ENCODE measurements at places on chromosomes 2 and 18.

DNA sequence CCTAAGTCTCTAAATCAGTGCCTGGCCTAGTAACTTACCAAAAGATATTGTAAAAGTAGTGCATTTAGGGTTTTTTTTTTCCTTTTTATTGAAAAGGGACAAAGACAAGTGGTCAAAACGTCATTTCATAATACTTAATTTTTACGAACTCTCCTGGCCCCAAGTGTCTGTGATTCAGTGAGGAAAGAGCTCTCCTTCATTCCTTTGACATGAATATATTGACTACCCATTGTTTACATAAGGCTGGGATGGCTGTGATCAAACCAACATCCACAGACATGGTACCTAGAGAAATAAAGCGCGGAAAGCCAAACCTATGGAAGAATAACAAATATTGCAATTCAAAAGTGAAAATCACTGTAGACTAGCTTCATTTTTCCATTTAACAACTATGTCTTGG is 198.4 kb downstream of the BABAM2 start:
- no peak for DNase-seq

- no peak for DNase-seq
Observed at GRCh38 chr18:27240383-27240782, 55.3 kb upstream of the CHST9 start.

DNA sequence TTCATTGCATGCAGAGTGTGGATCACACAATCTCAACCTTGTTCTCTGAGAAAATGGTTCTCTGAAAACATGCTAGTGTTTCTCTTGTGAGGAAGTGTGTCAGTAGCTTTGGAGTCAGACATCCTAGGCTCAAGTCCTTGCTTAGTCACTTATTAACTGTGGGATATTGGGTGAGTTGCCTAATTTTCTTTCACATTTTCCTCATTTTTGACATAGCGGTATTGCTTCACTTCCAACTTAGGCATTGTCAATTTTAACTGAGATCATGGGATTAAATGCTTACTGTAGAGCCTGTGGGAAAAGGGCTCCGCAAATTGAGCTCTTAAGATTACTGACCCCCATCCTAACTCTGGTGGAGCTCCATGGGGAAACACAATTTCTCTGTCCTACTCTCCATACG is 622.2 kb downstream of the CNTNAP5 start:
- DNase-seq, result no peak

DNA sequence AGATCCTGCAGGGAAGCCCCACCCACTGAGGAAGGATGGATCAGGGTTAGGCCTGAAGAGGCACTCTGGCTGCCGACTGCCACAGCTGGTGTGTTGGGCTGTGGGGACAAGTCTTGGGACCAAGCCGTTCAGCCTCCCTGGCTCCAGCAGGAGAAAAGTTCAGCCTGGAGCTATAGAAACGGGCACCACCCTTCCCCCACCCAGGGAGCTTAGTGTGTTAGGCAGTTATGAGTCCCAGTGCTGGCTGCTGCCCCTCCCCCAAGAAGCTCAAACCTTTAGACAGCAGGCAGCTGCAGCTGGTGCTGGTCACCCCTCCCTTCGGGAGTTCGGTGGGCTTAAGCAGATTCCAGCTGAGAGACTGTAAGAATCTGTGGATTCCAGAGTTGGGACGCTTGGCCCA is 447.1 kb upstream of the HS6ST1 start:
- no peak for DNase-seq

- DNase-seq, result no peak
Observed at GRCh38 chr2:206023183-206023582, 62.8 kb downstream of the INO80D start.

DNA sequence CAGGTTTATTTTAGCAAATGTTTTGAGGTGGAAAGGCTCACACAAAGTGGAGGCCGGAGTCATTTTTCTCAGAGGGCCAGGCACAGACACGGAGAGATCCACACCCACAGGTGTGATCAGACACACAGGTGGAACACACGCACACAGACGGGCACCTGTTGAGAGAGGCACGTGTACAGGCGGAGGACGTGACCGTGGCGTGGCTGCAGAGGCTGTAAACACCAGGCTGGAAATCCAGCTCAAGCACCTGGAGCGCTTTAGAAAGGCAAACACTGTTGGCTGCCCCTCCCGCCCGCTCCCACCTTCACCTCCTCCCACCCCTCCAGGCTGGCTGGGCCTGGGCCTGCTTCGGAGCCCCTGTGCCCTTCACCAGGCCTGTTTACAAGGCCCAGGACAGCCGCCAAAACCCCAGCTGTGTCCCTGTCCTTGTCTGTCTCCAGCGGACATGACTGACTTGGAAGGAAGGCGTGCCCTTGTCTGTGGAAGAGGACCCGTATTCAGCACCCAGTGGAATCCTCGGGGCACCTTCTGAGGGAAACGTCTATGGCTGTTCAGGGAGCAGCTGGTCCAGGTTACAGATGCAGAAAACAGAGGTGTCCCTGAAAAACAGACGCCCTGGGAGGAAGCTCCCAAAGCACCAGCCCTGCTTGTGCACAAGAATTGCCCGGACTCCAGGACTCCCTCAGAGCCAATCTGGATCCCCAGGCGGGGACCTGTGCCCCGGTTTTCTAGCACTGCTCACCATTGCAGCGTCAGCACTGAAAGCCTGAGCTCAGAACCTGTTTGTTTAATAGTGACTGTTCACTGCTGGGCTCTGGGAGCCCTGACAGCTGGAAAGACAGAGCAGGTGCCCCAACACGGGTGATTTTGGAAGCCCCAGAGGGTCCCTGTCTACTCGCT is 134.3 kb upstream of the HAAO start:
- no peak for DNase-seq

DNA sequence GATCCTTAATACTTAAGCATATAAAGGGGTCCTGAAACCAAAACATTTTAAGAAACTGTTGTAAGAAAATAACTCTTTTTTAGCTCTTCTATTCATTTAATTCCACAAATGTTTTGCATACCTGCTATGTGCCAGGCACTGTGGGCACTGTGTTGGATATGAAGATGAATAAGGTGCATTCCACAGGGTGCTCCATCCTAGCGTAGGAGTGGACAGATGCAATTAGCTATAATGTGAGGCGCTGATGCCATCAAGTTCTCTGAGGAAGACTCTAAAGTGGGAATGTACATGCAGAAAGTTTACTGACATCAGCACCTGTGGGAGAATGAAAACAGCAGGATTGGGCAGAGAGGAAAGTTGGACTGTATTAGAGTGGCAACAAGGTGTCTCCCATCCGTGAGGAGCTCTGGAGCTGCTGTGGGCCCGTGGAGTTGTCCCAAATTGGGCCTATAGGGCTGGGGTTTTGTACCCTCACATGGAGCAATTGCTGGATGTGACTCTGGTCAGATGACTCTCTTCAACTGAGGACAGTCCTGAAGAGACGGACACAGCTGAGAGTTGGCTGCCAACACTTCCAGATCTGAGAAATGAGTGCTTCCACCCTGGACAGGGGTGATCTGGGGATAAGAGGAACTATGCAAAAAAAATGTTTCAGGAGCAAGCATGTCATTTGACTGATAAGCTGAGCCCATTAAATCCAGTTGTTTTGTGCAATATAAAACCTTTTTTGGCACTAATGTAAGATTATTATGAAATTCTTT is 22.3 kb downstream of the CD8A start:
- DNase-seq, result no peak

DNA sequence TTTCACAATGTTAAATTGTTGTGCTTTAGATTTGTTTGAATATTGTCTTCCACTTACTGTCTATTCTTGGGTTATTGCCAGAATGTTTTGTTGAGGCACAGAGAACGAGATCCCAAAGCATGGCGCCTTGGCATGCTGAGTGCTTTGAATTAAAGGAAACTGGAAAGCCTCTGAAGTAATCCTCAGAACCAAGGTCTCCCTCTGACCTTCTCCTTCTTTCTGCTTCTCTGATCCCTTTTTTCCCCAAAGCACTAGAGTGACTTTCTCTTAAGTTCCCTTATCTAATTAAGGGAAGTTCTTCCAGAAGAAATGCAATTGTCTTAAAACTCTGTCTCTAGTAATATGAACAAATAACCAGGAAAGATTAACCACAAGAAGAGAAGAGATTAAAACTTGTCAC is 214.7 kb downstream of the SPP2 start:
- DNase-seq, result no peak

GRCh38 chr2:110858993-110859701 is 126.8 kb downstream of the ACOXL start:
- DNase-seq, result no peak

GRCh38 chr2:8841932-8842331 is 4.5 kb upstream of the KIDINS220 start:
- no peak for DNase-seq

- DNase-seq, result no peak
Observed at GRCh38 chr18:50105027-50105426, 89.9 kb downstream of the MYO5B start.

- no peak for DNase-seq
Observed at GRCh38 chr2:25009954-25010353, 31.9 kb upstream of the EFR3B start.

DNA sequence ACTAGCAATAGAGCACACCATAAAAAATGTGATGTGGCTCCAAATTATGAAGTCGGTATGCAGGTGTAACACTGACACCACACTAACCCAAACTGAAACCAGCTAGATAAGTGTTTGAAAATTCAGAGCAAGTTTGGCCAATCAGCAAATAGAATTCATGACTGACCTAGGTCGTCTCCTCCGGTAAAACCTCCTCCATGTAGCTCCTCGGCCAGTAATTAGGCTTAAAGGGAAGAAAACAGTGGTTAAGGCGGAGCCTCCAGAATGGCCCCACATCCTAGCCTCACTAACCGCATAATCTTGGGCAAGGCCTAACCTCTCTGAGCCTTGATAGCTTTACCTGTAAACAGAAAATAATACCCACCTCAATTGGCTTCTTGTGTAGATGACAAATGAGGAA is 30.1 kb downstream of the C1D start:
- no peak for DNase-seq

- DNase-seq, result peak; percentile 11
Observed at GRCh38 chr2:119389615-119390306, 23.0 kb downstream of the DBI start.

- no peak for DNase-seq
Observed at GRCh38 chr2:166057370-166058164, 70.3 kb downstream of the SCN1A start.

DNA sequence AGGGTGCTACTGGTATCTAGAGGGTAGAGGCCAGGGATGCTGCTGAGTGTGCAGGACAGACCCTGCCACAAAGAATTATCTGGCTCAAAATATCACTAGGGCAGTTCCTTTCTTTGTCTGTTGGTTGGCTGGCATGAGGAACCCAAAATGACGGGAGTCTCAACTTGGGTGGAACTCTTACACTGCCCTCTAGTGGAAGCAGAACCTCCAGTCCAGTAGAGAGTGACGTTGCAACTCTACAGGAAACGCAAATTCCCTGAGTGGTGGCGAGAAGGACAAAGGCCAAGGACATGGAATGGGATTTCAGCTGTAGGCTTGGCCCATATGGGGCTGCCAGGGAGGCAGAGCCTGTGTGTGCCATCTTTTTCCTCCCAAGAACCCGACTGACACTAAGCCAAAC is 47.1 kb downstream of the COPS8 start:
- DNase-seq, result peak; percentile 34

GRCh38 chr2:6011921-6012320 is 319.7 kb downstream of the SOX11 start:
- DNase-seq, result no peak

- no peak for DNase-seq
Observed at GRCh38 chr18:55849391-55849790, 261.4 kb upstream of the TCF4 start.

DNA sequence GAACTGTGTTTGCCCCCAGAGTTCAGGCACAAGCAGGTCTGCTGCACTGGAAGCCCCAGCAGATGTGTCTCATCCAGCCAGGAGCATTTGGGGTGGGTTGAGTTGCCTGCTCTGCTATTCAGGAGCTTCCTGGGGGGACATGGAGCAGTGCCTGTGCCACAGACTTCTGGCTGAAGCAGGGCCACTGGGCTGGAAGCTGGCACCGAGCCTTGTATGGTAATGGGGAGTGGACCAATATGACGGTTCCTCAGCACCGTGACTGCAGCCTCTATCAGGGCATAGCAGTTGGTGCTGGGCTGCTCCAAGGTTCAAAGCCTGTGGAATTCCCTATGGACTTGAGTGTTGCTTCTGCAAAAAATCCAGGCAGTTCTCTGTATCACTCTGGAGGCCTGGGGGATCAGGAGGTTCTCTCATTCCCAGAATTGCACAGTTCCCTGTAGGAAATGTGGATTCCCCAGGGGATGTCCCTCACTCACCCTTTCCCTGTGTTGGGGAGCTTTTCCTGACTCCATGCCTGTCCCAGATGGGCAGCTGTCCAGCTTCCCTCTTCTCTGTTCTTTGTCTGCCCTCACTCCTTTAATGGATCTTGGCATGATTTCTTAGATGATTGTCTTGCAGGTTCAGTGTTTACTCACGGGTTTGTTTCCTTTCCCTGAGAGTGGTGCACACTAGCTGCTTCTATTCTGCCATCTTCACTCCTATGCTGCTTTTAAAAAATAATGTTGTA is 37.2 kb upstream of the THSD7B start:
- peak; percentile 2 for DNase-seq

GRCh38 chr18:50131591-50131990 is 63.4 kb downstream of the MYO5B start:
- DNase-seq, result no peak

- no peak for DNase-seq
Observed at GRCh38 chr2:229343661-229344060, 72.6 kb upstream of the PID1 start.

DNA sequence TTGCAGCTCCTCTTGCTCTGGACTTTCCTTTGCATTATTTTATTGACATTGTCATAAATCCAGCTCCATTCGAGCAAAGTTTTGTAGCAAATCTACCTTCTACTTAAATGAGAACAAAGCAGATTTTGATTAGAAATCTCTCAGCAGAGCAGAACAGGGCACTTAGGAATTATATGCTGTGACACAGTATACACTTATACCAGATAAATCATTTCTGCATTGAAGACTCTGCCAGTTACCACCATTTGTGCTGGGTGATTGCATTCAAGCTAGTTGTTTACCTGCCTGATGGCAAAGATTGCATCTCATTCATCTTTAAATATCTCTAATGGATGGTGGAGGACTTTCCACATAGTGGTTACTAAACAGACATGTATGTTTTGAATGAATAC is 441.7 kb upstream of the HNMT start:
- no peak for DNase-seq

- DNase-seq, result no peak
Observed at GRCh38 chr18:46296656-46297055, 192.5 kb downstream of the HAUS1 start.

GRCh38 chr2:186728631-186729030 is 34.8 kb downstream of the FAM171B start:
- no peak for DNase-seq

DNA sequence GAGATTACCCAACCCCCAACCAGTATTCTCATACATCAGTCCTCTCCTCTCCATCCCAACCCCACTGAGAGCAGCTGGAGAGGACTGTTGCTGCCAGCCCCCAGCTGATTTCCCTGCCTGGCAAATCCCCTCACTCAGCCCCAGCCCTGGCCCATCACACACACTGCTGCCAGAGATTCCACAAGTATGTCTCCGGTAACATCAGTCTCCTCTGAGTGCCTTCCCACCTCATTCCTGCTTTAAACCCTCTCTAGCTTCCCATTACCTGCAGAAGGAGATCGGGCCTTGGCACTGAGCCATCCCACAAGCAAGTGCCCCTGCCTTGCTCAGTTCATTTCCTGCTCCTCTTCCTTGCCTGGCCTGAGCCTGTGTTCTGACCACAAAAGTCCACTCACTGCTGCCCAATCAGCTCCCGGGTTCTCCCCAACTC is 50.6 kb upstream of the ZFP36L2 start:
- peak; percentile 33 for DNase-seq

- DNase-seq, result no peak
Observed at GRCh38 chr2:138649571-138649970, 130.6 kb downstream of the NXPH2 start.
